GM23248 (cell line): ENCODE measurements at places on chromosomes 3 and 15. TPM values are rescaled to one million over a fixed set of nuclear protein-coding genes. Genes with fewer than 3 reads are reported as not detected.

Gene NECTIN3
- 111 and 125 TPM in 2 replicates for total RNA-seq

Gene ADGRG7
- total RNA-seq, result not detected in 2 replicates

Gene GRIP2
- 0.11 TPM in 1 of 2 replicates, not detected in the other for total RNA-seq

Gene TERC
- 59.2 and 59.7 TPM in 2 replicates for total RNA-seq

Gene PLSCR5
- not detected in 2 replicates for total RNA-seq

Gene AMIGO3
- total RNA-seq, result 3.2 TPM in 1 of 2 replicates, not detected in the other

Gene ACP3
- 0.51 and 1.6 TPM in 2 replicates for total RNA-seq

Gene PLSCR2
- total RNA-seq, result not detected in 2 replicates

Gene LRRC31
- not detected in 2 replicates for total RNA-seq

Gene PRTG
- total RNA-seq, result under 0.01 TPM in 1 of 2 replicates, not detected in the other

Gene BFSP2
- total RNA-seq, result not detected in 2 replicates

Gene MED12L
- 0.13 and 0.32 TPM in 2 replicates for total RNA-seq

Gene MON1A
- total RNA-seq, result 15.0 and 16.7 TPM in 2 replicates

Gene FBXL22
- total RNA-seq, result 0.32 TPM in 1 of 2 replicates, not detected in the other

Gene GHSR
- total RNA-seq, result not detected in 2 replicates

Gene SLC22A14
- total RNA-seq, result not detected in 2 replicates

Gene ITPR1
- 2.5 and 6.8 TPM in 2 replicates for total RNA-seq

Gene CCDC13
- 0.22 and 1.3 TPM in 2 replicates for total RNA-seq

Gene TIMP4
- 0.54 TPM in 1 of 2 replicates, not detected in the other for total RNA-seq

Gene PPP1R14D
- total RNA-seq, result not detected in 2 replicates

Gene RPL4
- total RNA-seq, result 3,244 and 3,721 TPM in 2 replicates

Gene SUSD5
- total RNA-seq, result 0.11 and 0.13 TPM in 2 replicates

Gene SEMA3B
- 8.8 and 13.3 TPM in 2 replicates for total RNA-seq

Gene P2RY14
- not detected in 2 replicates for total RNA-seq

Gene MCF2L2
- not detected in 2 replicates for total RNA-seq
